Neural progenitor cell (in vitro differentiated cells): ENCODE measurements at places on chromosomes 12 and 14. TPM values are rescaled to one million over a fixed set of nuclear protein-coding genes. Genes with fewer than 3 reads are reported as not detected.

Gene SLC6A13
- 0.31 TPM in 1 of 2 replicates, not detected in the other for total RNA-seq

Gene FOXG1
- total RNA-seq = 0.69 and 1.5 TPM in 2 replicates

DNA sequence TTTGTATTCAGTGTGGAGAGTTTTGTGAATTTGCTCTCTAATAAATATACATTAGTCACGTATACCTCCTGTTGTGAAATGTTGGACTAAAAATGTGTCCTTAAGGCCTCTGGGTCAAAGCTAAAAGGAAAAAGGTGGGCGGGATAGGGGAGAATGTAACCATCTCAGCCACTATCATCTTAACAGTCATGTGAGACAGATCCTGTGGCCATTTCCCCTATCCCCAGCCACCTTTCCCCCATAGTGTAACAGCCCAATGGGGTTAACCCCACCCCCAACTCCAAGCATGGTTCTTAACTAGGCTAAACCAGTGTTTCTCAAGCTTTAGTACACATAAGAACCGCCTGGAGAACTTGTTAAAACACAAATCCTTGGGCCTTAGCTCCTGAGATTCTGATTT lies 6.5 kb upstream of the ITPR2 start:
- no peaks in the 10 kb centered on the region for H3K27me3 ChIP-seq
- no peak overlapping the region for H3K27ac ChIP-seq
- no peak for DNase-seq
- no peaks in the 10 kb centered on the region for H3K36me3 ChIP-seq
- no peaks in the 10 kb centered on the region for H3K4me1 ChIP-seq

GRCh38 chr14:78851189-78851588 lies 681.0 kb downstream of the NRXN3 start:
- no peak overlapping the region for H3K4me3 ChIP-seq
- no peak overlapping the region for H3K27ac ChIP-seq
- DNase-seq = no peak
- H3K4me1 ChIP-seq = peaks cover 30% of the 10 kb centered on the region
- no peaks in the 10 kb centered on the region for H3K36me3 ChIP-seq

DNA sequence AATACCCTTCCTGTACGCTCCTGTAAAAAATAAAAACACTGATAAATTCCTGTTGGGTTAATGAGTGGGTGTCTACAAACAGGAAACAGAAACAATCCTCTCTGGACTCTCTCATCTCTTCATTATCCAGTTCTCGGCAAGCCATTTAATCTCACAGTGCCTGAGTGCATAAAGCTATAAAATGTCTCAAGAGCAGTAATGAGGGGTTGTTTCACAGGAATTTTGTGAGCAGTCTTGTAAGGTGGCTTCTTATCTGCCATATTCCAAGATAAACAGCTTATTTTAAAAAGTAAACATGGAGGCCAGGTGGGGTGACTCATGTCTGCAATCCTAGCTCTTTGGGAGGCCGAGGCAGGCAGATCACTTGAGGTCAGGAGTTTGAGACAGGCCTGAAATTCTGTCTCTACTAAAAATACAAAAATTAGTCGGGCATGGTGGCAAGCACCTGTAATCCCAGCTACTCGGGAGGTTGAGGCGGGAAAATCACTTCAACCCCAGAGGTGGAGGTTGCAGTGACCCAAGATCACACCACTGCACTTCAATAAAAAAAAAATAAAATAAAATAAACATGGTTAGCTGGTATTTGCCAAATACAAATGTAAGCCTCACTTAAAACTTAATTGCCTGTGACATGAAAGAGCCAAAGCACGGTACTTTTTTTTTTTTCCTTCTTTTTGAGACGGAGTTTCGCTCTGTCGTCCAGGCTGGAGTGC lies 54.0 kb downstream of the CLIP1 start:
- H3K36me3 ChIP-seq = no peaks in the 10 kb centered on the region
- H3K4me1 ChIP-seq = no peaks in the 10 kb centered on the region

DNA sequence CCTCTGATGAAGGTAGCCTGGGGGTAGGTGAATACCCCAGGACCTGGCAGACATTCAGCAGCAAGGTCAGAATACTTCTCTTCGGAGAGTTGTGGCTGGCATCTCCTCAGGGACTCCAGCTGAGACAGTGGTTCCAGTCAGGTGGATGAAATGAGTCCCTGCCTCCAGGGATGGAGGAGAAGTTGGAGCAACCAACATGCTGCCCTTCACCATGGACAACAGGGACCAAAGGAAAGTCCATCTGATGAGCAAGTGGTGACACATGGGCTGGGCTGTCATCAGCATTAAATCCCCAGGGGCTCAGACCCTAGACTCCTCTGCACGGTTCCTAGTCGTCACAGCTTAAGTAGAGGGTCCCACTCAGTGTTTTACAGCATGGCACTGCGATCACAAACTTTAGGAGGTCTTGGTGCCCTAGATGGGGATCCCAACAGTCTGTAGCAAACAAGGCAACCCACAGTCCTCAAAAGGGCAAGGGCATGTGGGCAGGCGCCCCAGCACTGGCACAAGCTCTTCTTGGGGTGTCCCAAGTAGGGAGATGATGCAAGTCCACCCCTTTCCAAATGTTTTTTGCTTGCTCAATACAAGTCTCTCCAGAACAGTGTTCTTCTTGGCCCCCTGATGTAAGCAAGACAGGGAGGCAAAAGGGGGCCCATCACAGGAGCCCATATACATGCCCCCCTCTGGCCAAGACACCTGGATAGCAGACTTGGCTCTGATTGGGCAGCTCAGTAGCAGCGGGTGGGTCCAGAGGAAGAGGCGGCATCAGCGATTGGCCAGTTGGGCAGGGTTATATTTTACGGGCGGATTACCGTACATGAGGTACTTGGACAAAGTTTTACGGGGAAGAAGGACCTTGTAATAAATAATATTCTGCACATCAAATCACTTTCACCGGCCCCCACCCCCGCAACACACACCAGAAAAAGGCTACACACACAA lies 10.8 kb upstream of the CDH24 start:
- no peak for DNase-seq
- peak overlapping the region; percentile 92 for H3K4me3 ChIP-seq

GRCh38 chr12:2267703-2268470 lies 215.1 kb downstream of the CACNA1C start:
- H3K27me3 ChIP-seq = no peaks in the 10 kb centered on the region
- H3K4me3 ChIP-seq = no peak overlapping the region
- peak; percentile 68 for DNase-seq
- peaks cover 20% of the 10 kb centered on the region for H3K4me1 ChIP-seq
- no peaks in the 10 kb centered on the region for H3K36me3 ChIP-seq
- no peak overlapping the region for H3K27ac ChIP-seq
